ENCODE measurements at places on chromosomes 1 and 21. TPM values are rescaled to one million over a fixed set of nuclear protein-coding genes. Genes with fewer than 3 reads are reported as not detected.

Gene DIO1
- not detected for total RNA-seq

Gene CDC42BPA
- 15.6 TPM for total RNA-seq

Gene ANKRD35
- total RNA-seq = 0.36 TPM

Gene ARMH1
- total RNA-seq = not detected

Data from epithelial cell of proximal tubule (primary cell).